ENCODE measurements at places on chromosomes 5 and 9.

DNA sequence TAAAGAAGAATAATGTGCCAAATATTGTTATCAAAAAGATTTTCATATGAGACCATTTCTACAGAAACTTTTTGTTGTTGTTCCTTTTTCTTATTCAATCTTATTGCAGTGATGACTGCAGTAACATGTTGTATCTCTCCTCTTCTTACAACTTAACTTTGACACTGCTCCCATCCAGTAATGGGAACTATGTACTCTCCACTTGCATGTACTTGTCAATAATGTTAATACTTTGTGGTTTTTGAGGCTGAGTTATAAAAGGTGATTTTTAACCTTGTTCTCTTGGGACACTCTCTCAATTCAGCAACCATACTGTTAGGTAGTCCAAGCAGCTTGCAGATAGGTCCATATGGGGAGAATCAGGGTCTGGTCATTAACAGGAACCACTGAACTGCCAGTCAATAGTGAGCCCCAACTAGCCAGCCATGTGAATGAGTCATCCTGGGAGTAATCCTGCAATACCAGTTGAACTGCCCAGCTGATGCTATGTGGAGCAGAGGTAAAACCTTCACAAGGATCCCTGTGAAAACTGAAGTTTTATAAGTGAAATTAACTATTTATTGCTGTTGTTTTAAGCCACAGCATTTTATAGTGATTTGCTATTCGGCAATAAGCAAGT is 199.6 kb upstream of the DAB2 start:
- peak; percentile 50 for DNase-seq

GRCh38 chr9:68644831-68645230 is 60.2 kb upstream of the PIP5K1B start:
- no peak for DNase-seq

- no peak for DNase-seq
Observed at GRCh38 chr9:15138357-15138686, 168.7 kb downstream of the TTC39B start.

DNA sequence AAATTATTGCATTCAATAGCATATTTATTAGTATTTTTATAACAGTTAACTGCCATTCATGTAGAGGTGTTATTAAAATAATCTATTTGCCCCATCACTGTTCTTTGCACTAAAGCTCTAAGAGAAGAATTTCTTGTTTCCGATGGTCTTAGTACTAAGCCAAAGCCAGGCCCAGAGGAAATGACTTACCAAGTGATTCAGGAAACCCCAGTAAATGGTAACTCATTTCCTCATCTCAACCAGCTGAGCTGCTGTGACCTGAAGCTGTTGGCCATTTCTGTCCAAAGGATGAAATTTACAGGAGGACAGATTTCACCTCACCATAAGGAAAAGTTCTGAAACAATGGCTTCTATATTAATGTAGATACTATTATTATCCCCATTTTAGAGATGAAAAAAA is 117.0 kb downstream of the PIK3R1 start:
- no peak for DNase-seq

- DNase-seq: no peak
Observed at GRCh38 chr9:128182893-128183588, 8.3 kb downstream of the CIZ1 start.

DNA sequence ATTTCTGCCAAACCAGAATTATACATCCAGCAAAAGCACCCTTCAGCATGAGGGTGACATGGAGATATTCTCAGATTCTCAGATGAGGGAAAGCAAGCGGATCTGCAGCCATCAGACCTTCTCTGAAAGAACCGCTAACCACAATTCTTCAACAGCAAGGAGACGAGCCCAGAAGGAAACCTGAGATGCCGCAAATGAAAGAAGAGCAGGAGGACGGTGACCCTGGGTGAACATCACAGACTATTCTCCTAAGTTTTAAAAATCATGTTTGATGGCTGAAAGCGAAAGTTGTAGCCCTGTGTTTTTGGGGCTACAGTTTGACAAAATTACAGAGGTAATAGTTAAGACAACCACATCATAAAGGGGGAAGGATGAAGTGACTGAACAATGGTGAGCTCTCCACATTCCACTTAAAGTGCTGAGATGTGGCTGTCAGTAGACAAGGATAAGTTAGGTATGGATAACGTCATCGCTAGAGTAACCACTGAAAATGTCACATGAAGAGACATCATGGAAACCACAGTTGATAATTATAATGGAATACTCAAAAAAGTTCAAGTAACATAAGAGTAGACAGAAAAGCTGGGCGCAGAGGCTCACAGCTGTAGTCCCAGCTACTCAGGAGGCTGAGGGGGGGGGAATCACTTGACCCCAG is 31.5 kb upstream of the NSMF start:
- no peak for DNase-seq
